ENCODE measurements at places on chromosomes 3 and 15.

DNA sequence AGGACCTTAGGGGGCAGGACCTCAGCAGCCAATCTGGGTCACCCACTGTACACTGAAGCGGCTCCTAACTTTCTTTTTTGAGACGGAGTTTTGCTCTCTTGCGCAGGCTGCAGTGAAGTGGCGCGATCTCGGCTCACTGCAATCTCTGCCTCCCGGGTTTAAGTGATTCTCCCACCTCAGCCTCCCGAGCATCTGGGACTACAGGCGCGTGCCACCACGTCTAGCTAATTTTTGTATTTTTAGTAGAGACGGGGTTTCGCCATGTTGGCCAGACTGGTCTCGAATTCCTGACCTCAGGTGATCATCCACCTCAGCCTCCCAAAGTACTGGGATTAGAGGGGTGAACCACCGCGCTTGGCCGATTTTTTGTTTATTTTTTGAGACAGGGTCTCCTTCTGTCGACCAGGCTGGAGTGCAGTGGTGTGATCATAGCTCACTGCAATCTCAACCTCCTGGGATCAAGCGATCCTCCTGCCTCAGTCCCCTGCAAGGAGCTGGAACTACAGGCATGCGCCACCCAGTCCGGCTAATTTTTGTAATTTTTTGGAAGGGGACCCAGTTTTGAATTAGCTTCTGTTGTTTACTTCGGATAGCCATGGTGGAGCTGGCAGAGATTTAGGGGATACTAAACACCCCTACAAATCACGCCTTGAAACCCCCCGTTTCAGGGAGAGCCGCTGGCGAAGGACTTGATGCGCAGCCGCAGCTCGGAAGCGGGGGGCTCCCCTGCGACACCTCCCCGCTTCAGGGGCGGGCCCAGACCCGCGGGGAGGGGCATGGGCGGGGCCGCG lies 1.5 kb upstream of the CLK3 start:
- no peak for DNase-seq

GRCh38 chr3:126911162-126912026 lies 71.5 kb upstream of the PLXNA1 start:
- peak; percentile 90 for DNase-seq

DNA sequence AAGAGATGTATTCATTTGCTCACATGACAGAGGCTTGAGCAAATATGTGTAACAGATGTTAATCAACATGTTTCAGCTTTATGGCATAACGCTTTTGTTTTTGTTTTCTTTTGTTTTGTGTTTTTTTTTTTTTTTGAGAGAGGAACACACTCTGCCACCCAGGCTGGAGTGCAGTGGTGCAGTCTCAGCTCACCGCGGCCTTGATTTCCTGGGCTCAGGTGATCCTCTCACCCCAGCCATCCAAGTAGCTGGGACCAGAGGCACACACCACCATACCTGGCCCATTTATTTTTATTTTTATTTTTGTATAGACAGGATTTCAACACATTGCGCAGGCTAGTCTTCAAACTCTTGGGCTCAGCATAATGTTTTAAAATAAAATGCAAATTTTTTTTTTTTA lies 1504.4 kb upstream of the CADM2 start:
- DNase-seq = no peak

- DNase-seq = no peak
Observed at GRCh38 chr15:84816694-84817465, at the start of gene ALPK3. Gene ALPK3 (plus strand): TSS chr15:84817356. CDS start chr15:84817453, 97 bp downstream.

- DNase-seq = no peak
Observed at GRCh38 chr3:18546632-18547031, 121.5 kb upstream of the SATB1 start.

GRCh38 chr15:32979710-32980109 lies 214.8 kb downstream of the FMN1 start:
- DNase-seq = peak; percentile 98

DNA sequence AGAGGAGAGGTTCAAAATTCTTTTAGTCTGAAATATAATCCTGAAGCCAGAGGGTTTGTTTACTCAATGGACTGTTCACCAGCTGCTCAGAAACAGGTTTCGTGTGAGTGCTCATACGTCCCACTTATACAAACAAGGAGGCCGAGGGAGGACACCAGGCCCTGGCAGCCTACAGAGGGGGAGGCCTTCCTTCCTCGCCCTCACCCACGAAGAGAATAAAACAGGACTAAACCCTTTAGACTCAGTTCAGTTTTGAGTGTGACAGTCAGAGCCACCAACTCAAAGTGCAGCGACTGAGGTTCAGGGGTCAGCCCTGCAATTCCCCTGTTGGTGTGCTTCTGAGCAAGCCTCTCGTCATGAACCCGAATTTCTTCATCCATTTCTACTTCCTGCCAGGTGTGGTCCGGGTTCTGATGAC lies 17.3 kb downstream of the FAM174B start:
- DNase-seq = peak; percentile 20

DNA sequence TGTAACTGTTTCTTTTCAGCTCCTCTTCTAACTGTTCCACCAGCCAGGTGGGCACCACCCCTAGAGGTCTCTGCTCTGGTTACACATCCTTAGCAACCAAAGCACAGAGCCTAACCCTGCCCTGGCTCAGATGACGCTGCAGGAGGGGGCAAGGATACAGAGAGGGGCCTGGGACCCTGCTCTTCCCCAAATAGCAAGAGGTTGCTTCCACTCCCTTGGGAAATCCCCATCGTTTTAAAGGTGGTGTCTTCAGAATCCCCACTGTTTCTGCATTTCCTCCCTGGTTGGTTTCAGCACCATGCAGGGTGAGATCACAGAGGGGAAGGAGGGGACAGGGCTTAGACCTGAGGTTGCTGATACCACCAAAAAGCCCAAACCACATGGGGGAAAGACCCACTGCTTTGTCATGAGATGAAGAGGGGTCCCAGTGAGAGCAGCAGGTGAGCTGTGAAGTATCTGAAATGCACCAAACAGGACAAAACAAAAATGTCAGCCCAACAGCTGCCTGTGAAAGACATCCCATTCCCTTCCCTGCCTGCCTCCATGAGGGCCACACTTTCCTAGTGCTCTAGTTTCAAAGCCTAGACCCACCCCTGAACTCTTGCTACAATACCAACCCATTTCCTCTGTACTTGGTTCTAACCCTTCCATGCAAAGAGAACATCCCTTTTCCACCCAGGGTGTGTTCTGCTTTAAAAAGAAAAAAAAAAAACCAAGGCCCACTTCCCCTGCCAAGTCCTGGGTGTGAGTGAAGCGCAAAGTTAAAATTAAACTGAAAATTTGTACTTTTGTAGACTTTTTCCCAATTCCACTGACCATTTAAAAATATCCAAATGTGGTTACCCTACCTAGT lies 29.0 kb downstream of the ANP32A start:
- no peak for DNase-seq
